ENCODE measurements at places on chromosomes 6 and 20.
A peak's percentile ranks its signal among the peaks of the same experiment; 100 is the strongest.

- peak; percentile 81 for DNase-seq
These were observed 23.2 kb downstream of the ADAT2 start for GRCh38 chr6:143427109-143427817.

- DNase-seq = no peak
These were observed 8.8 kb upstream of the RSPH3 start for GRCh38 chr6:159008656-159009288.

GRCh38 chr20:40743141-40743775 is 54.2 kb upstream of the MAFB start:
- DNase-seq = no peak

DNA sequence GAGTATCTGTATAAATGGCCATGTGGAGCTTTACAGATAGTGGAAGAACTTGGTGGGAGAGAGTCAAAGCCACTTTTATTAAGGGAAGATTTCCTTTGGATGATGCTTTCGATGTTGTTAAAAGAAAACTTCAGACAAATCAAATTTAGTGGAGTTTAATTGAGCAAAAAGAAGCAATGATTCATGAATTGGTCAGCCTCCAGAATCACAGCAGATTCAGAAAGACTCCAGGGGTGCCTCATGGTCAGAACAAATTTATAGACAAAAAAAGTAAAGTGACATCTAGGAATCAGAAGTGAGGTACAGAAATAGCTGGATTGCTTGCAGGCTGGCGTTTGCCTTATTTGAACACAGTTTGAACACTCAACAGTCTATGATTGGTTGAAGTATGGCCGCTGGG is 5.3 kb upstream of the CGA start:
- DNase-seq = no peak

DNA sequence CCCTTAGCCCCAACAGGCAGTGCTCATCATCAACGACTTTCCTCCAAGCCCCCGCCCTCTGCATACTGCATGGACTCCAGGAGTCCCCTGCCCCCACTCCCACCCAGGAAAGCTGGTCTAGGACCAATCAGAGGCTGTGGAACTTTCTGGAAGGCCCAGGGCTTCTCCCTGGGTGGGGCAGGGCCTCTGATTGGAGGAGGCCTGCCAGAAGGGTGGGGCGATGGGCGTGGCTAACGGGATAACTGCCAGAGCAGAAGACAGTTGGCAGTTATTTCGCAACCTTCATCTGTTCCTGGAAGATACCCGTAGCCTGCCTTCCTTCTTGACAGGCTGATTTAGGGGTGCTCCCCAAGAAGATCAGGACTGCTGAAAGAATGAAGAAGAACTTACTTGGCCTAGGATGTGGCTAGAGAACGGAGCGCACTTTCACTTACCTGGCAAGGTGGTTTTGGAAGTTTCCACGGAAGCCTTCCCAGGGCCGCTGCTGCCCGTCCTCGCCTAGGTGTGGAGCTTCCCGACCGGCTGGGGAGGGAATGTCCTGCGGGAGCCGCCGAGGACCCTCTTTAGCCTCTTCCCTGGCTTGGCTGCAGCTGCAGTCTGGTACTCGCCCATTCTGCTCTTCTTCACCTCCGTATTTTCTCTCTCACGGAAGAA is 209.0 kb downstream of the LRFN2 start:
- no peak for DNase-seq

DNA sequence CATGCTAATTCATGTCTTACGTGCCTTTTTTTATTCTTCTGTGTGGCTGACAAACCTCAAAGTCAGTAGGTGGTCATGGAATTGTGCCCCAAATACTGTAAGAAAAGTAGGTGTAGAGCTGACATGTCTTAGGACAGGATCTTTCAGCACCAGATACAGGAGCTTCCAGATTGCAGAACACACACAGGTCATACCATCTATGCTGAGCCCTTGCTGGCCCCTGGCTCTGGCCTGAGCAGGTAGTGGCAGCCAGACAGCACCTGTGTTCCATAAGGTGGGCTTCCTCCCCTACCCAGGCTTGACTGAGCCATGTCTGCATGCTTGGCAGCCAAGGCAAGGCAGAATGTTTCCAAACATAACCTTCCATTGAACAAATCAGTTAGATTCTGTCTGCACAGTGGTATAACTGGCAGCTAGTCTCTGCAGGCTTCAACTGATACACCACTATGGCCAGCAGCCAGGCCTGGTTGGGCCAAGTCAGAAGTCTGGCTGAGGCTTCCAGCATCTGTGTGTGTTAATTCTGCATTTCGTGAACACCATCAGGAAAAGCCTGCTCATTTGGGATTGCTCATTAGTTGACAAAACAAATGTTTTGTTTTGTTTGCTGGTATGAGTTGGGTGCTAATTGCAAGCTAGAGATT is 366.5 kb downstream of the FOXA2 start:
- no peak for DNase-seq

DNA sequence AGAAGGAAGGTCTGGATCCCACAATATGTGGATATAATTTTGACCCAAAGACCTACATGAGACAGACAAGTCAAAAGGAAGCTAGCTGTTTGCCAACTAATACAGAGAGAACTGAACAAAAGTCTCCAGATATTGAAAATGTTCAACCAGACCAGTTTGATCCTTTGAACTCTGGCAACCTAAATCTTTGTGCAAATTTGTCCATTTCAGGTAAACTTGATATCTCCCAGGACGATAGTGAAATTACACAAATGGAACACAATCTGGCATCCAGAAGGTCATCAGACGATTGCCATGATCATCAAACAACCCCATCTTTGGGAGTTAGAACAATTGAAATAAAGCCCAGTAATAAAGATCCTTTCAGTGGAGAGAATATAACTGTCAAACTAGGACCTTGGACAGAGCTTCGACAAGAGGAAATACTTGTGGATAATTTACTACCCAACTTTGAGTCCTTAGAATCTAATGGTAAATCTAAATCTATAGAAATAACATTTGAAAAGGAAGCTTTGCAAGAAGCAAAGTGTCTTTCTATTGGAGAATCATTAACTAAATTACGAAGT is 41.9 kb upstream of the SDHAF4 start:
- DNase-seq = no peak
